Gastroesophageal sphincter (tissue), 4 donors: ENCODE measurements at places on chromosomes 11 and 22. TPM values are rescaled to one million over a fixed set of nuclear protein-coding genes. Genes with fewer than 3 reads are reported as not detected.

The NUDT8 gene
- total RNA-seq = 18.5 TPM

The APOL5 gene
- not detected for total RNA-seq

The ANGPTL5 gene
- total RNA-seq = 0.12 TPM

The RAB6A gene
- 147 TPM for total RNA-seq

The YAP1 gene
- 301 TPM for total RNA-seq

The MS4A3 gene
- total RNA-seq = not detected

The SLC22A8 gene
- not detected for total RNA-seq

The C22orf31 gene
- total RNA-seq = not detected
